ENCODE measurements at places on chromosomes 3 and 15.

- no peak for DNase-seq
Measured at GRCh38 chr3:185846037-185846436, 21.2 kb upstream of the IGF2BP2 start.

DNA sequence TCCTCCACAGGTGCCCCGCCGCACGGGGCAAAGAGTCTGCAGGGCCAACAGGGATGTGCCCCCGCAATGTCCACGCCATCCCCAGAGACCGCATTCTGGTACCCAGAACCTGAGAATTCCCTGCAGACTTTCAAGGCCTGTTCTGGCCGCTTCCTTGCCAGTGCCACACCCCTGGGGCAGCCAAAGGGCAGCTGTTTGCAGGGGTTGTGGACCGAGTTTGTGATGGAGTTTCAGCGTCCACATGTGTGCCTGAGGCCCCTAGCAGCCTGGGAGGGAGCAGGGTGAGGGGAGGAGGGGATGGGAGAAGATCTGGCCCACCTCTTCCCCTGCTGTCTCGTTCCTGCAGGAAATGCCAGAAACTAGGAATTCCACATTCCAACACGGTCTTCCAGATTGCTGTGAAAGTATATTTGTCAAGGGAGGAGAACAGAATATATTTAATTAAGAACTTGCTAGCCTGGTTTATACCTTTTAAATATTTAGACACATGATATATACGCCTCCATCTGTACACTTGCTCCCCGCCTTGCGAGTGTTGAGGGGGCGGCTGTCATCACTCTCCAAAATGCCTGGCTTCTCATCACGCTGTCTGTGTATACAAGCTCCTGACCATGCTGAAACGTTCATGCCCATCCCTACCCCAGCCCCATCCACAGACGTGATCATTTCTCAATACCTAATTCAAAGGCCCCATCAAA lies 31.1 kb upstream of the RASA2 start:
- no peak for DNase-seq

- no peak for DNase-seq
Measured at GRCh38 chr3:30343861-30344260, 262.5 kb upstream of the TGFBR2 start.

DNA sequence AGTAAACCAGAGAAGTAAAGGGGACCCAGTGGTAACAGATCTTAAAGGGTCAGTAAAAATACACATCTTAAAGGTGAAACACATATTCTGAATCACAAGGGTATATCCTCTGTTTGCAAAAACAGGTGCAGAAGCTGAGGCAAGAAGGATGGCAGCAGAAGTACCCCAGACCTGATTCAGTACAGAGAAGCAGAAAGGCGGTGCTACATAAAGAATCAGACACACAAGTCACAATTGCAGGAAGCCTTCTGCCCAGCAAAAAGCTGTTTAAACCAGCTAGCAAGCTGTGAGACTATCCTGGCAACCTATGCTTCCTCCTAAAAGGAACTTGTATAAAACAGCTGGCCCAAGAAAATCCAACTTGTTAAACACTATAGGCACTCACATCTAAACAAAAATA lies 49.4 kb downstream of the ZNF280D start:
- DNase-seq = no peak

GRCh38 chr15:91529534-91529933 lies 324.0 kb upstream of the SLCO3A1 start:
- DNase-seq = no peak

- DNase-seq = no peak
Measured at GRCh38 chr15:39797407-39797806, 14.8 kb upstream of the FSIP1 start.

DNA sequence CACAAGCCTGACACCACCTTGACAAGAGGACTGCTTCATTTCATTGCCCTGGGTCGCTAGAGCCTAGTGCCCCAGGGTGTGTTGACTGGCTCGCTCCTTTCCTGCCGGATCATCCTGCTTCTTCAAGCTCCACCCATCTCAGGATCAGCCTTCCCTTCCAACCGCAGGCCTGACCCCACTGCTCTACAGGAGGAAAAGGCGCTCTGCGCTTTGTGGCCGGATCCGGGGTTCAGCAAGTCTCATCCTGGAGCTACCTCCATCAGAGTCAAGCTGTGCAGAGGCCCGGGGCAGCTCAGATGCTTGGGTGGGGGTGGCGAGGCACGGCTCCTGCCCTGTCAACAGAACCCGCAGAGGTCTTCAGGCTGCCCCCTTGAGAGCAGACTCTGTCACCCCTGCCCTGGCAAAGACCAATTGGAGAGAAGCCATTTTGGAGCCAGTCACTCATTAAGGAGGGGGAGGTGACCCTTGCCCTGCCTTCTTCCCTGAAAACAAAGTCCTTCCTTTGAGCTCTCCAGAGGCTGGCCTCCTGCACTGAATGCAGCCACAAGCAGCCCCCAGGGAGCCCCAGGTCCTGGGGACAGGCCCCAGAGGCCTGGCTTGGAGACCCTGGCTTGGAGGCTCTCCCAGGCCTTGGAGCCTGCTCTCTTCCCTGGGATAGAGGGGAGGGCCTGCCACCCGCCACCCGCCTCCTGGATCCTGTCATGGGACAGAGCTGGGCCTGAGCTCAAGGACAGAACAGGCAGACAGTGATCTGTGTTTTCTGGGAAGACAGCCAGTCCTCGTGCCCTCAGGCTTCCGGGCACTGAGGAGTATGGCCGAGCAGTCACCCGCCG lies 80.3 kb downstream of the CPN2 start:
- no peak for DNase-seq

GRCh38 chr3:42061025-42061712 lies 30.0 kb upstream of the TRAK1 start:
- no peak for DNase-seq

DNA sequence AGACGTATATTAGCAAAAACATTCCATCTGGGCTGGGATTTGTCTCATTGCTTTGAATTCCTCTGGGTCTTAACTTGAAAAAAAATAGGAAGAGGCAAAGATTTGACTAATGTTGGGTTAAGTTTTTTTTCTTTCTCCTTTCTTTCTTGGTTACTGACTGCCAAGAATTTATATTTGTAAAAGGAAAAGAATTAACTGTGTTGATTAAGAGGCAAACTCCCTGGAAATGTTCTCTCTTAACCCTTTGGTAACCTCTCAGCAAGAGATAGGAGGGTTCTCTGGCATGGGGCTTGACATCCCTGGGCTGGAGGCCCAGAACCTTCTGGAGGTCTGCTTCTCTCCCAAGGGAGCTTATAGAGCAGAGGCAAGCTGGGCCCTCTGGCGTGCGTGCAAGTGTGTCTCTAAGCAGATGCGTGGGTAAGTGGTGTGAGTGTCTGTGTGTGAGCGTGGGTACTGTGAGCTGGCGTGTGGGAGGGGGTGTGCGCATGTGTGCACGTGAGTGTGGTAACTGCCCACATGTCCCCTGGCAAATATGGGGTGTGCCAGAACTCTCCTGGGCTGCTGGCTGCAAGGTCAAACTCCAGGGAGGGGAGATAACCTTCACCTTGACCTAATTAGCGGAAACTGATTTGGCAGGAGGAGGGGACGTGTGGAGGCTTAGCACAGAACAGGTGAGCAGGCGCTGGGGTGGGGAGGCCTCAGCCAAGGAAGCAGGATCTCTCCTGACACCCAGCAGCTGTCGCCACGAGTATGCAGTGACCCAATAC lies 49.4 kb upstream of the MAGEF1 start:
- DNase-seq = peak; percentile 7

DNA sequence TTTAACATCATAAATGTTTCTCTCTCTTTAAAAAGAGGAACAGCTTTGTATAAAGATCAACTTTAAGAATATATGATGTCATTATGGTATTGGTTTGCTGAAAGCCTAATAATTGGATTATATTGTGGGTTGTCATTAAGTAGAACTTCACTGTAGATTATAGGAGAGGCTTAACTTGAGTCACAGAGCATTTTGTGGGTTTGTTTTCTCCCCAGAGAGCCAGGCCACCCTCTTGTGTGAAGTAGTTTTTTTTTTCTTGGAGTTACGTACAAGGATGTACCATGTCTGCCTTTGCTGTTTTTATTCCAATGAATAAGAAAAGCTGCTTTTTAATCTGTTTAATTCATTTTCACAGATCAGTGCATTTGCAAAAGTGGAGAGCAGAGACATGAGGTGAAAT lies 354.8 kb upstream of the TBL1XR1 start:
- no peak for DNase-seq

DNA sequence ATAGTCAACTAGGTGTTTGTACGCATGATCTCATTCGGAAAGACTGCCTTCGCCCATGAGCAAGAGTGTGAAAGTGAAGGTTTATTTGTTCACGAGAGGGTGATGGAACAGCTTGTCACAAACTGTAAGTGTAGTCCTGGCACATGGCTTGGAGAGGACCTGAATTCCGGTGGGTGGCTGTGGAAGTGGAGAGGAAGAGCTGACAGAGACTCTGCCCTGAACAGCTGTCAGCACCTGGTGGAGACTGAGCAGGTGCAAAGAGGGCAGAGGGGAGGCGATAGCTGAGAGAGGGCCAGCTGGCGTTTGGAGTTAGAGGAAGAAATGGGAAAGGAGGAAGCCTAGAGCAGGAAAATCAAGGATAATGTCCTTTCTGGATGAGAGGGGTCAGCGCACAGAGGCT lies 155.7 kb downstream of the EEFSEC start:
- DNase-seq = no peak

DNA sequence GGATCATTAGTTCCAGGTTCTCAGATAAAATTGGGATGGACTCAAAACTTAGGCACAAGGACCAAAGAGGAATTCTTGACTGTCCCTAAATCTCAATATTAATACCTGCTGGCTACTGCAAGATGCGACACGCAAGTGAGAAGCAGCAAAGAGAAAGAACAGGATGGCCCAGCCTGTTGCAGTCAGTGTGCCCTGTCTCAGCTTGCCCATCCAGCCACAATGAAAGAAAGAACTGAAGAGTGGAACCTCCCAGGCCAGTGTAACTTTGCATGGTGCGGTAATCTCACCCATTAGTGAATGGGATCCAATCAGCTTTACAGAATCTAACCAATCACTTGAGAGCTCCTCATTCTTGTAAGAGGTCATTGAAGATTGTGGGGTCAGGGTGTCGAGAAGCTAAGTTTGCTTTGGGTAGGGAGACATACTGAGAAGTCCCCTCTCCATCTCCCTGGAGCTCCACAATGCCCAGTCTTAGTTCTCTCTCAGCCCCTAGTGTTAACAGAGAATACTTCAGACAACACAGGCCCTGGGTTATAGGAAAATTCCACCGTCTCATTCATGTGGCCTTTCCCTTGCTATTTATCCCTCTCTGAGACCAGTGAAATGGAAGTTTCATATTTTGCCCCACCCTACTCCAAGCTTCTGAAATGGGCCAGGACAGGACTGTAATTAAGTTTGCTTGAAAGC lies 3.2 kb upstream of the SLC9A9 start:
- DNase-seq = no peak

DNA sequence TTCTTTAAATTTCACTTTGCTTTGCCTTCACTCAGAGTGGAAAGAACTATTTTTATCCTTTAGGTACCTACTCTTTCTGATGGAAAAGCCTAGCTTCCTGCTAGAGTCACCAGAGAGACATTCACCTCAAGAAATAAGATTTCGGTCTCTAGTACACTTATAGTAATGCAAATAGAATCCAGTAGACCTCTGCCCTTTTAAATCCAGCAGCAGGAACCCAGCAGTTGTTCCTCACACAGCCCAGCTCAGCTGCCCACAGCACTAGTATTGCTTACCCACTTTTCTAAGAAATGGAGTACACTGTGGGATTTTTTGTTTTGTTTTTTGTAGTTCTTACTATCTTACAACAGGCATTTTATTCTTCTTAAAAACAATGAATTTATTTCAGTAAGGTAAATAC lies 497.0 kb upstream of the CCDC54 start:
- DNase-seq = no peak

DNA sequence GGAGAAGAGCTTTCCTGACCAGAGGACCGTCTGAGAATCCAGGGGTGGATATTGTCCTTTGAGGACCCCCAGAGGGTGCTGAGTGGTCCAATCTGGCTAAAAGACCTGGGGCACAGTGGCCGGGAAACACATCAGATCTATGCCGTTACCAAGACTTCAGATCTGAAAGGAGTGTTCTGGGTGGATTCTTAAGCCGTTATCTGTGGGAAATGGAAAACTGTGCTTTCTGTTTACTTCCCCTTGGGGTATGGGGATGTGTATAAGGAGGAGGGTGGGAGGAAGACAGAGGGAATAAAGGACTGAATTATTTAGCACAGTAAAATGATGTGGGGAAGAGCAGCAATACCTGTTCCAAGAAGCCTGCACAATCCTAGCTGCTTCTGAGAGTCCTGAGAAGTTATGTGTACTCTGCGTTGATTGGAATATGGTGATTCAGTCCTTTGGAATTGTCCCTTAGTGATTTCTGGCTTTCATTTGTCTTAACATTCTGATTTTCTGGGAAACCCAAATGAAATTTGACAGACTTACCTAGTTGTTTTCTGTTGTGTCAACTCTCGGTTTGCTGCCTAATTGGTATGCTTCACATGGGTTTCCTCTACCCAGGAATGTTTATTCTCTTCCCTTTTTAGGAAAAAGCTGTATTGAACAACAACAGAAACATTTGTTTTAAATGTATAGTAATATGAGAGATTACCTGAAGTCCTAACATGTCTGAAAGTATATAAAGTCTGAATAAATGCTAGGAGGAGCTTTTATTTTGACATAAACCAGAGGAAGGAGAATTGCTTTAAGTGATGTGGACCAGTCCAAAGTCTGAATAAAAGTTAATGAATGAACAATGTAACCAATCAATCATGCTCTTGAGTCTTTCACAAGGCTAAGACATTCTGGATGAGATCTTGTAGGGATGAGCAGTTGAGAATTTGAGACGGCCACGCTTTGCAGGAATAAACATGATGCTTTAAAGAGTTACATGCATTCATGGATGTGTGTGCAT lies 427.1 kb upstream of the C2CD4B start:
- DNase-seq = no peak

- DNase-seq = no peak
Measured at GRCh38 chr3:25723802-25724201, 59.1 kb upstream of the TOP2B start.

Measured in NCI-H446 treated with DMSO at 0.1 percent for 48 hours (cell line).